ENCODE measurements at places on chromosomes 3 and 15.
A peak's percentile ranks its signal among the peaks of the same experiment; 100 is the strongest.

DNA sequence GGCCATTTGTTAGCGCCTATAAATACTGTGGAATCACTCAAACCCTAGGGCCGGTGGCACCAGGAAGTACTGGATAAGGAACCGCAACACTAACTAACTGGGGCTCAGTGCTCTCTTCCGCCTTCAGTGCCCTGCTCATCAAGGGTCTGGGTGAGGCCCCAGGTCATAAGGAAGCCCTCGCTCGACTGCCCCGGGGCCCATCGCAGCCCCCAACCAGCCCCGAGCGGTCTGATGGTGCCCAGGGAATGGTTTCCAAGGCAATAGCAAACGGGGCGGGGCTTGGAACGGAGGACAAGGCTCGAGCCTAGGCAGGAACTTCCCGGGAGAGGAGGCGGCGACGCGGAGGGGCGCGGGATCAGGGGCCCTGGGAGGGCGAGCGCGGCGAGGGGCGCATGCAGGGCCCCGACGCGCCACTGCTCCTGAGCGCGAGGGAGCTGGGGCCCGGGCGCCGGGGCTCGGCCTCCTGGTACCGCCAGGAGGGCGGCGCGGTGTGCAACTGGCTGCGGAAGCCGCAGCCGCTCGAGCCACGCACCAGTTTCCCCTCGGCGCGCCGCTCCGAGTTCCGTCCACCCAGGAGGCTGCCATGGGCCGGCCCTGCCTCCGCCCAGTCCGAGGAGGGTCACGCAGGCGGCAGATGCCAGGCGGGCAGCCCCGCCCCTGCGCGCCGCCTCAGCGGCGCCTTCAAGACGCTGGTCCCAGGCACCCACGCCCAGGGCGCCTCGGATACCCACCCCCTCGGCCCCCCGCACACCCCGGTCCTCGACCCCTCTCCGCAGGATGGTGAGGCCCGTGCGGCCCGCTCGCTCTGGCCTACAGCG lies at the start of gene TTLL3:
Gene TTLL3, plus strand, starts transcription at position 648 of the 818 bp plus-strand sequence. CDS start 400 bp downstream, outside the sequence.
- DNase-seq: peak; percentile 38

DNA sequence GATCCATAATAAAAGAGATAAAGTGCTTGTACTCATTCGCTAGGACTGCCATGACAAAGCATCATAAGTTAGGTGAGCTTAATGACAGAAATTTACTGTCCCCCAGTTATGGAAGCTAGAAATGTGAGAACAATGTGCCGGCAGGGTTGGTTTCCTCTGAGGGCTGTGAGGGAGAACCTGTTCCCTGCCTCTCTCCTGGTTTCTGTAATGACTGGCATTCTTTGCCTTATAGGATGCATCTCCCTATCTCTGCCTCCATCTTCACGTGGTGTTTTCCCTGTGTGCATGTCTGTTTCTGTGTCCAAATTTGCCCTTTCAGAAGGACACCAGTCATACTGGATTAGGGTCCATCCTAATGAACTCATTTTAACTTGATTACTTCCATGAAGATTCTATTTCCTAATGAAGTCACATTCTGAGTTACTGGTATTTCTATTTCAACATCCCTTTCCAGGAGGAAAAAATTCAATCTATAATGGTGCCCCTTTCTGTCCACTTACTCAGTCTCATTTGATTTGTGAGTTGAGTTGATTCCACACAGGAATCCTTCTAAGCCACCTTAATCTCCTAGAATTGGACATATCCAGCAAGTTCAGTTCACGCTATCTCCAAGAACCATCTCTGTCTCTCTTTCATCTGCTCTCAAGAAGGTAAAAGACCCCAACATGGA lies 71.2 kb upstream of the LIPC start:
- no peak for DNase-seq

GRCh38 chr15:51884517-51885236 lies 55.2 kb downstream of the TMOD3 start:
- no peak for DNase-seq

DNA sequence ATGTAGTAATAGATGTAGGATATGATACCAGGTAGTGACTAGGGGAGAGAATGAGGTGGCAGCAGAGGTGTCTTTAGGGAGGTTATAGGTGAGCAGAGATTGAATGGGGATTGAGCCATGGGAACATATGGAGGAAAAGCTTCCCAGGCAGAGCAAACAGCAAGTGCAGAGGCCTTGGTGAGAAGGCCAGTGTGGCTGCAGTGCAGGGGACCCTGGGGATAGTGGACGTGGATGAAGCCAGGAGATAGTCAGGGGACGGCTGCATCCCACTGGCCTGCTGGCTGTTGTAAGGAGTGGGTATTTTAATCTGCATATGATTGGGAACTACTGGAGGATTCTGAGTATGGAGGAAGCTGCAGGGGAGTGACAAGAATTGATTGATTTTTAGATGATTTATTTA lies 62.7 kb upstream of the TRAK1 start:
- no peak for DNase-seq

DNA sequence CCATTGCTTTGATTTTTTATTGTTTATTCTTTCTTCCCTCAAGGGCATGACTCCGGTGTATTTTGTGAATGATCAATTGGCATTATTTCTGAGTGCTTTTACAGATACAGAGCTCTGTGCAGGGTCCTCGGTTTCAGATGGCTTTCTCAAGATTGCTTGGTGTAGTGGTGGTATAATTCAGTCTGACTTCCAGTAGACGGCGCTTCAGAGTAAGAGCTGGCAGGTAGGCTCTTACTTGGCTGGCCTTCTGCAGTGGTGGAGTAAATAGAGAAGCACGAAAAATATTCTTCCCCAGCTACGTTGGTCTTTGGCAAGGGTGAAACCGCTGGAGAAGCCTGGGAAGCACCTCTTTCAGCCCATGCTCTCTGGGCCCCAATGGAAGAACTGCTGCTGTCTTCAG lies 723.0 kb upstream of the BCHE start:
- no peak for DNase-seq

DNA sequence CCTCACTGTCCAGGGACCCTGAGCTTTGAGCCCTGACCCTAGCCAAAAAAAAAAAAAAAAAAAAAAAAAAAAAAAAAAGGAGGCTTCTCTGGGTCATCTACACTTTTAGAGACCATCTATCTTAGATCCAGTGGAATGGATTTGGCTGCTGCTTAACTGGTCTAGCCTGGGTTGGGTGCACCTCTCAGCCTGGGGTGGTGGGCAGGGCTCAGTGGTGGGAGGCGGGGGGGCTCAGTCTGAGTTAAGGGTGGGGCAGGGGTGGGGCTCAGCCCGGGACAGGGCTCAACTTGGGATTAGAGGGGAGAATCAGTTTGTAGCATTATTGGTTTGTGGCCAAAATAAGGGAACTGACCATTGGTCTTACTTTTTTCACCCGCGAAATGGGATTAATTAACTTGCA lies 139.2 kb downstream of the TPRA1 start:
- DNase-seq: no peak

- DNase-seq: no peak
Observed at GRCh38 chr15:42491539-42492225, 741 bp upstream of the ZNF106 start.

GRCh38 chr3:3101660-3102458 lies 8.3 kb downstream of the IL5RA start:
- DNase-seq: no peak

All from activated naive CD4-positive, alpha-beta T cell (primary cell).